ENCODE measurements at places on chromosomes 4 and X.

DNA sequence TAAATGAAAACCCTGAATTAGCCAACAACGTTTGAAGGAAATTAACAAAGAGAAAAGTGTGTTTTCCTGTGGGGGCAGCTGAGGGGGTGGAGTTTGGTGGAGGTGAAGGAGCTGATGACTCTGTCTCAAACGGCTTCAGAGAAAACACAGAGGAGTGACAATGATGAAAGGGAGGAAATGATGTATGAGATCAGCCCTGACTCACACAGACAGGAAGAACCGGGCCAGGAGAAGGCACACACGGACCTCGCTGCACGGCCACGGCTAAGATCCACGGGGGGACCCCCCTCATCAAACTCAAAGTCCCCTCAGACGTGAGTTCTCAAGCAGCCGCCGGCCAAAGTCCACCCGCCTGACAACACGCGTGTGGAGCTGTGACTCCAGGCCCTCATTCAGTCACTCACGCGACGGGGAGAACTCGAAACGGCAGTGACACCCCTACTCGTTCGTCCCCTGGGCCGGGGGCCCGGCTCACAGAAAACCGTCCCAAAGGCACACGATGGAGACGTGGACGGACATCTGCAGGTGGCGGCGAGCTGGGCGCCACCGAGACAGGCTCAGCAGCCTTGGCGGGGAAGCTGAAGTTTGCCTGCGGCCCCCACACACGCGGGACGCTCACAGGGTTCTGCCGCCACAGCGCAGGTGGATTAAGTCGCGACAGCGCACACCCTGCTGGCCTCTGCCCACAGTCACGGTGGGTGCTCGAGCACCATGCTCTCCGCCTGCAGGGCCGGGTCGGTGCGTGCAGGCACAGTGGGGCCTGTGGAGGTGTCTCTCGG is 28.8 kb downstream of the PPP2R3B start:
- DNase-seq = peak; percentile 35

- peak; percentile 75 for DNase-seq
These were observed at the start of gene EDA for GRCh38 chrX:69615779-69616456. Gene EDA (plus strand): TSS chrX:69616113.

DNA sequence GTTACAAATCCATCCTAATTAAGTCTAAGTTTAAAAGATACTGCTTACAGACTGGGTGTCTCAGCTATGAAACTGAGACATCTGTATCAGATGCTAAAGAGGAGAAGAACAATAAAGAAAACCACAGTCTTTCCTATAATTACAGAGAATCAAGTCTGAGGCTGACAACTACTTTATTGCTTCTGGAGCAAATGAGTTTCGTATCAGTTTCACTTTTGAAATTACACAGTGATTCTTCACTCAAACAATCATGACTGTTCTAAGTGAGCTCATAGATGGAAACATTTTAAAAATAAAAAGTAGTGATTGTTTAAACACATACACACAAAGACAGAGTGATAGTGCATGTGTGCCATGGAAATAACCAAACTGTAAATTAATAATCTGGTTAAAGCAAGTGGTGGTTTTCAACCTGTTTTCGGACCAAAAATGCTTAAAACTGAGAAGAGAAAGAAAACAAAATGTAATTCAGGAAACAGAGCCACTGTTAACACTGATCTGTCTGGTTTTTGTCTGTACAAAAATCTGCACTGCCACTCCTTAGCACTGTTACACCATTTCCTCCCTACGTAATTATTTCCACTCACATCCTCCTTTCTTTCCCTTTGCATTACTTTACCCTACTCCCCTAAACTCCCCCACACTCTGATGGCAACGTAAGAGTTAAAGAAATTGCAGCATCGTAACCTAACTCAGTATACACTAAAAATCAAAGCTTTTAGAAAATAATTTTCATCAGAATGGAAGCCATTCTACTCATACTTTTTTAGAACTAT is 12.5 kb downstream of the RFC1 start:
- DNase-seq = no peak

DNA sequence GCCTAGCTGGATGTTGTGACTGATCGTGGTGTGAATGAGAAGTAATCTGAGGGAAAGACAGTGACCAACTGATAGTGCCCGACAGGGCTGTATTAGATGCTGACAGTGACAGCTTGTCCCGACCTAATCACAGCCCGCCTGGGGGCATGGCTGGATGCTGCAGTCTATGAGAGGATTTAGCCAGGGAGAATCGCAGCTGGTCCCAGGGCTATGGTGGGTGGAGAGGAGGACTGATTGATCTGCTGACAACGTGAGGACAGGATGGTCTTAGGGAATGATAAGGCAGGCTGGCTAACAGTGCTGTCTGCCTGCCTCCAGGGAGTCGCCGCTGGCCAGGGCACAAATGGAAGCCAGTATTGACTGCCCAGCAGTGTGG is 621 bp upstream of the SUV39H1 start:
- no peak for DNase-seq

GRCh38 chrX:6187256-6187655 is 41.4 kb downstream of the NLGN4X start:
- no peak for DNase-seq

DNA sequence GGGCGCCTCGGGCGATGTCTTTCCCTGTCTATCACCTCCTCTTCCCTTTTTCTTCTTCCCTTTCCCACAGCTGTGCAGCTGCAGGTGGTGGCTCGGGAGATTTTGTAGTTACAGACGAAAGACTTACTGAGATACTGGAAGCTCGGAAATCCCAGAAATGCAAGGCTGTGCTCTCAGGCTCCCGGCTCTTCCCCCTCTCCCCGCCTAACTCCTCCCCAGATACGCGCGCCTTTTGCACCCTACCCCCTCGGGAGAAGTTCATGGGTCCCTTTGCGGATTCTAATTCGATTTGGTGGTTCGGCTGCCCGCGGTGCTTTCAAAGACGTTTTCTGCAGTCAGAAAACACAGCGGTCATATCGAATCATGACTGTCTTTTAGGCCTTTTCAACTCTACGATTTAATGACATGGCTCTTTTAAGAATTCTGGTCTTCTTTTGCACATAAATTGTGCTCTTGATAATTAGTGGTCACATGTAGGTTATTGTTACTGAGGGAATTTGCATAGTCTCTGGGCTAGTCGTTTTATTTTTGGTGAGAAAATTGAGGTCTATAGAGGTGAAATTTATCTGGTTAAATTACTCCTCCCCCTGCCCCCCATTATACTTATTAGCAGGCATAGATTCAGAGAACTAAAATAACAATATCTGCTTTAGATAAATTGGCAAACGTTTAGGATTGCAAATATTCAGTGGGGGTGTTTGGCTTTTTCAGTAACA is 1.6 kb downstream of the SEPTIN11 start:
- DNase-seq = peak; percentile 14
